ENCODE measurements at places on chromosomes 12 and 14.

- DNase-seq: no peak
These were observed 229.4 kb upstream of the RGS6 start for GRCh38 chr14:71702786-71703185.

DNA sequence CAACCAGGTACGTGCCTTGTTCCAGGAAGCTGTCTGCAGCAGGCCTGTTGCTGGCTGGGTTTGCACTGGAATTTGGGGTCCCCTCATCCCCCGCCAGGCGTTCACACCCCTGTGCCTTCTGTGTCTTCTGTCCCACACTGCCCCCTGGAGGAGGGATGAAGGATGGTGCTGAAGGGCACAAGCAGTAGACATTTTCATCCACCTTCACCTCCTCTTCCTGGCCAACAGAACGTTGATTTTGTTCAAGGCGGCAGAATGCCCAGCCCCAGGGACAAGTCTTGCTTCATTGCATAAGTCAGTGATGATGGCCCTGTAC is 122.1 kb downstream of the CALM1 start:
- peak; percentile 24 for DNase-seq

- no peak for DNase-seq
These were observed 116.5 kb downstream of the TMEM132C start for GRCh38 chr12:128383357-128383937.

GRCh38 chr12:126219139-126219538 is 1153.9 kb downstream of the AACS start:
- DNase-seq: no peak

DNA sequence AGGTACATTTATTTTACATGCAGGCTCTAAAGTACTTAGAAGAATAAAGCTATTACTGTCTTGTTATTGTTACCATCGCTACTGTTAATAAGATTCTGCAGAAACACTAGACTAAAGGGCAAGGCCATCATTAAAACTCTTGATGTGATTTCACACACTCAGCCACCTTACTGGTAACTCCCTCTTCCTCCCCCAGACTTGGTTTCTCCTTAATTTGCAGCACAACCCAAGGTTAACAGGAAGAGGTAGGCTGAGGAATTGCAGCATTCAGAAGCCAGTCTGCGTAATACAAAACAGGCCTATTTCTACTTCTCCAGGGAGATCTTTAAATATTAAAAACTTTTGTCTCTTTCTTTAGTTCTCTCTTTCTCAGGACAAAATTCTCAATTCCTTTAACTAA is 210.3 kb downstream of the BTG1 start:
- no peak for DNase-seq
